ENCODE measurements at places on chromosomes 2 and 18.

DNA sequence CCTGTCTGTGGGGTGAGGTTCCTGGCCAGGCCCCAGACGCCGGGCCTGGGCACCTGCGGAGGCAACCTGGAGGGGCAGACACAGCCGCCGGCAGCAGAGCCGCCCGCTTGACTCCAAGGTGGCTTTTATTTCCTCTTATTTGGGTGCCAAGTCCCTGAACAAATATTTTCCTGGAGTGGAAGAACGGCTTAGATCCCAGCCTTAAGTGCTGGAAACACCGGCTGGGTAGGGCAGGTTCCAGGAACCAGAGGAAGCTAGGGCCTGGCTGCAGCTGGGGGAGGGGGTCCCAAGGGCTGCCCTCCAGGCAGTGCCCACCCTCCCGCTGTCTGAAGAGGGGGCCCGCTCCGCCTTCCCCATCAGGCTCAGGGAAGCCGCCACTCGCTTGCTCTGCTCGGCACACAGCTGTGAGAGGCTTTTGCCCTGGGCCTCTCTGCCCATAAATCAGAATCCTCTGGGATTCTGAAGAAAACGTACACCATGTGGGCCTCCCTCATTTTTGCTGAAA is 28.2 kb downstream of the SDC1 start:
- DNase-seq, result no peak

- DNase-seq, result no peak
These were observed 2.5 kb downstream of the HSPE1 start for GRCh38 chr2:197502685-197503084.

GRCh38 chr2:39313575-39313974 is 69.8 kb upstream of the CDKL4 start:
- DNase-seq, result peak; percentile 38

DNA sequence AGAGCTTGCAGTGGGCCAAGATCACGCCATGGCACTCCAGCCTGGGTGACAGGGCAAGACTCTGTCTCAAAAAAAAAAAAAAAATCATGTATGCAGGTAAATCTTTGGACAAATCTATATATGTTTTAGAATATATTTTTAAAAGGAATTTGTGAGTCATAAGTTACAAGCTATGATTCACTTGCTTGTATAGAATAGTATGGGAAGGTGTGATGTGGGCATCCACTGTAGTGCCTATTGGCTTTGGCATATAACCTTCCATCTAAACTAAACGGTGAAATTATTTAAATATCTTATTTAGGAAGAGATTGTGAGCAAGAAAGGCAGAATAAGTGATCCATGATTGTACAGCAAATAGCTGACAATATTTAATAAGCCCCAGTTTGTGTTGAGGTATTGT is 261.1 kb downstream of the GALNT13 start:
- no peak for DNase-seq

Measured in fibroblast of skin of right quadriceps (primary cell).